H54 (cell line): ENCODE measurements at places on chromosomes 13 and 19.
A peak's percentile ranks its signal among the peaks of the same experiment; 100 is the strongest.

DNA sequence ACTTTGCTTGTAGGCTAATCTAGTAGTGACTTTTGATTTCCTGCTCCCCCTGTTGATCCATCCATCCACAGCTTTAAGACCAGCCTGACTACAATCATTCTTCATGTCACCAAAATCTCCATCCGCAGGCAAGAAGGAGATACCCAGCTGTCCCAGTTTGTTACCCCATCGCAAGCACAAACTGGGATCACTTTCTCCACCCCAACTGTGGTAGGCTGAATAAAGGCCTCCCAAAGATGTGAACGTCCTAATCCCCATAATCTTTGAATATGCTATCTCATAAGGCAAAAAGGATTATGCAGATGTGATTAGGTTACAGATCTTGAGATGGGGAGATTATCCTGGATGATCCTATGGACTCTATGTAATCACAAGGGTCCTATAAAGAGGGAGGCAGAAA, 202.0 kb downstream of the ENOX1 start:
- DNase-seq, result no peak

- DNase-seq, result no peak
These were observed 187.7 kb downstream of the SHISA2 start for GRCh38 chr13:25864116-25864515.

DNA sequence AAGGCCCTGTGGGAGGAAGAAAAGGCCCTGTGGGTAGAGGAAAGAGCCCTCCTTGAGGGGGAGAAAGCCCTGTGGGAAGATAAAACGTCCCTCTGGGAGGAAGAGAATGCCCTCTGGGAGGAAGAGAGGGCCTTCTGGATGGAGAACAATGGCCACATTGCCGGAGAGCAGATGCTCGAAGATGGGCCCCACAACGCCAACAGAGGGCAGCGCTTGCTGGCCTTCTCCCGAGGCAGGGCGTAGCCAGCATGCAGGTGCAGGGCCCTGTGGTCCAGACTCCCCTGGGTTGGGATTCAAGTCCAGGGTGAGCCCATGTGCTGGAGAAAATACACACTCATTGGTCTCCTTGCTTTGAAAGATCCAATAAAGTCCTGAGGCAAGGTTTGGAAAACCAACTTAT, 4.1 kb downstream of the CCDC70 start:
- no peak for DNase-seq

DNA sequence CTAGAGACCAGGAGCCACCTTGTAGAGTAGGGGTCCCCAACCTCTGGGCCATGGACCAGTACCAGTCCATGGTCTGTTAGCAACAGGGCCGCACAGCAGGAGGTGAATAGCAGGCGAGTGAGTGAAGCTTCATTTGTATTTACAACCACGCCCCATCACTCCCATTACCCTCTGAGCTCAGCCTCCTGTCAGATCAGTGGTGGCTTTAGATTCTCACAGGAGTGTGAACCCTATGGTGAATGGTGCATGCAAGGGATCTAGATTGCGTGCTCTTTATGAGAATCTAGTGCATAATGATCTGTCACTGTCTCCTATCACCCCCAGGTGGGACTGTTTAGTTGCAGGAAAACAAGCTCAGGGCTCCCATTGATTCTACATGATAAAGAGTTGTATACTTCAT, 303.6 kb downstream of the KCNRG start:
- DNase-seq, result no peak

- DNase-seq, result peak; percentile 1
These were observed 249.4 kb upstream of the PCDH20 start for GRCh38 chr13:61664801-61665705.

DNA sequence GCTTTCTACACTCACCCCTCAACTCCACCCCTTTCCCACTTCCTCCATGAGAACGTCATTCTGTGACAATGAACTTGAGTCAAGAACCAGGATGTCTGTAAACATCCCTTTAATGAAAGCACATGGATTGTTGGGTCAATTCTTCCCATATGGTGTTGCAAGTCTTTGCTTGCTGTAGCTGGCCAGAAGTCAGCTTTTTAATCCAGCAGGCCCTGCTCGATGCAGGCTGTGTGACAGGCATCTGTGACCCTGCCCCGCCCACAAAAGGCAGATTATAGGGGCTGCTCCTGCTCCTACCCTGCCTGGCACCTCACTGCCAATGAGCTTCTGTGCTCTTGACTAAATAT, 78.0 kb downstream of the STARD13 start:
- no peak for DNase-seq

GRCh38 chr13:110872768-110873638, 41.9 kb downstream of the ANKRD10 start:
- no peak for DNase-seq

DNA sequence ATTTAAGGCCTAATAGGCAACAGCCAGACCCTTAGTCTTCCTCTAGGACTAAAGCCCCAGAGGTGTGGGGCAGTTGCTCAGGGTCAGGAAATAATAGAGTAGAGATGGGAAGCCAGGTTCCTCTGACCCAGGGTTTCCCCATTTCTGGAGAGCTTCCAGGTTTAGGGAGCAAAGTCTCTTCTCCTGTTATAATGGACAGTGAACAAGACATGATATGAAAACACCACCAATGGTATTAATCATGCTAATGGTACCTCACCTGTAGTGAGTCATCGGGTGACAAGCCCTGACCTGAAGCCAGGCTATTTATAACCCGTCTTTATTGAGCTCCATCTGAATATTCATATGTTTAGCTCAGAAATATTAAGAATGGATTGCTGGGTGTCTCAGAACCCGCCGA, 24.6 kb downstream of the BICRA start:
- DNase-seq, result no peak

DNA sequence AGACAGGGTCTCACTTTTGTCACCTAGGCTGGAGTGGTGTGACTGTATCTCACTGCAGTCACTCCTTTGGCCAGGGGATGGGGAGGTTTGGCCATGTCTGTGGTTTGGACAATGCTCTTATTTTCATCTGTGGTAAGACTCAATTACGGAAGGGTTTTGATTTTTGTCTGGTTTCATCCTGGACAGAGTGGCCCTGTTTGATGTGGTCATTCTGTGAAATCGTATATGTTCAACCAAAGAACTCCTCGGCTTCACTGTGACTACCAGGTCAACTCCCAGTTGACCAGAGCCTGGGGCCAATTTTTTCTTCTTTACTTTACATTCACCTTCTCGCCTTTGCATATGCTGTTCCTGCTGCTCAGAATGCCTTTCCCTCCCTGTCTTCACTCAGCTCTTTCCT, 6.8 kb upstream of the CCDC124 start:
- no peak for DNase-seq

DNA sequence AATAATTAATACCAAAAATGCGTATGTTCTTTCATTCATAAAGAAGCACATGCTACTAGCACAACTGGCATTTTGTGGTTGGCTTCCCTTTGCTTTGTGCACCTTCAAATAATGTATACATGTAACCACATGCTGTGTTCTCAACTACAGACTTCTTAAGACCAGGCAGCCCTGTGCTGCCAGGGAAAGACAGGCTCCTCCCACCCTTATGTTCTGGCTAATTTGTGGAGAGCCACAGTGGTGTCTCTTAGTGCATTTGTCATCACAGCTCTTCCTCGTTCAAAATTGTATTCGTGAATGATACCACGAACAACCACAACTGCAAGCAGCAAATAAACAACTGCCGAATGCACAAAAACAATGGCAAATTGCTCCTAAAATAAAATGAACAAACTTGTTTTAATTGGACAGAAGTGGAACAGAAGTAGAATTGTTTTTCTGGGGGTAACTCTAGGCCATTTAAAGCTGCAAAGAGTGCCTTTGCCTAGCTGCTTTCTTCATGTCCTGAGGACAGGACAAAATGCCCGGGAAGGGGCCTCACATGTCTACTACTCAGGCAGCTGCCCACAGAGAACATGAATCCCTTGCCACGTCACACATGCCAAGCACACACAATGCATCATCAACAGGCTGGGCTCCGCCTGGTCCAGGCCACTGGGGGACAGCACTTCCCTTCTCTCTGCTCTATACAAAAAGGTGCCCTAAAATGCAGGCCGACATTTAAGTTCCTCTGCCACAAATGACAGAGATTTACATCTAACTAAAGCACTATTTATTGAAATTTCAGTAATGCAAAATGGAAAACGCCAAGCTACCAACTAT, 21.7 kb downstream of the IRS2 start:
- DNase-seq, result no peak

- DNase-seq, result no peak
These were observed 7.1 kb downstream of the KCNN4 start for GRCh38 chr19:43773725-43774102.

GRCh38 chr13:79803989-79804388, 323.0 kb downstream of the NDFIP2 start:
- DNase-seq, result no peak

DNA sequence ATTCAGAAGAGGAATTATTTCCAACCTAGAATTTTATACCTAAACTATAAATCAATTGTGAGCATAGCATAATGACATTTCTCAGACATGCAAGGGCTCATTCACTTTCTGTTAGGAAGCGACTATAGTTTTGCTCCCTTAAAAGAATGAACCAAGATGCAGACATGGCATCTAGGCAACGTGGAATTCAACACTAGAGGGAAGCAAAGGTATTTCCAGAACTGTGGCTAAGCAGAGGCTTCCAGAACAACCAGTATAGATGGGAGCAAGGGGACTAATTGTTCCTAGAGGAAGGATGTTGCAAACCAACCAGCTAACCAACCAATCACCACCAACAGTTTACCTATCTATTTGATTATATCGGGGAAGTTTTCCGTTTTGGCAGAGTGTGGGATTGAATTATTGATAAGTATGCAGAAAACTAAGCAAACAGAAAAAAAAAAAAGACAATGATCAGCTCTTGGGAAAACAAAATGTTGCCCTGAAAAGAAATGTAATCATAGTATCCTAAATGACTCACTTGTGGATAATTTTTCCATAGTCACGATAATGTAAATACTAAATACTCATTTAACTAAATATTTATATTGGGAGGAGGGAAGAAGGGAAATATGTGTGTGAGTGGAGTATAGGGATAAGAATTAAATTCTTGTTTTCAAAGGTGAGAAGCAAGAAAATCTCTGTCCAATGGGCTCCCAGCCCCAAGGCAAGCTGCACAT, 21.1 kb downstream of the ARL11 start:
- DNase-seq, result no peak
